ENCODE measurements at places on chromosomes 6 and 20.

DNA sequence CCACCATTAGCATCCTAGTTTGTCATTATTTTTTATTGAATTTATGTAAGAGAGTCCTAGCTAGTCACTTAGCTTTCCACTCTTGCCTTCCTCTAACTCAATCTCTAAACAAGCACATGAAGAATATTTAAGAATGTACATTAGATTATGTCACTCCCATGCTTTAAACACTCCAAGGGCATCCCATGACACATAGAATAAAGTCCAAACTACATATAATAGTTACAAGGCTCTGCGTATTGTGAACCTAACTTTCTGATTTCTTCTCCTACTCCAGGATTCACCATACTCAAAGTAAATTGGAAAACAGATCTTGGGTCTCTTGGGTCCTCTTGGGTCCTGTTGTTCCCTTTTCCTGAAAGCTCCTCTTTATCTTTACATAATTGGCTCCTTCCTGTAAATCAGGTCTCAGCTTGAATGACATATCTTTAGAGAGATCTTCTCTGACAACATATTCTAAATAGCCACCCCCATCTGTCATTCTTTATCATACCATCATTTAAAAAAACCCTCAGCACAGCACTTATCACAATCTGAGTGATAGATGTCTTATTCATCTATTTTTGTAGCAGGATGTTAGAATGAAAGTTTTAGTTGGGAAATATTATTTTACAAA is 1042.4 kb upstream of the FLRT3 start:
- DNase-seq: no peak

DNA sequence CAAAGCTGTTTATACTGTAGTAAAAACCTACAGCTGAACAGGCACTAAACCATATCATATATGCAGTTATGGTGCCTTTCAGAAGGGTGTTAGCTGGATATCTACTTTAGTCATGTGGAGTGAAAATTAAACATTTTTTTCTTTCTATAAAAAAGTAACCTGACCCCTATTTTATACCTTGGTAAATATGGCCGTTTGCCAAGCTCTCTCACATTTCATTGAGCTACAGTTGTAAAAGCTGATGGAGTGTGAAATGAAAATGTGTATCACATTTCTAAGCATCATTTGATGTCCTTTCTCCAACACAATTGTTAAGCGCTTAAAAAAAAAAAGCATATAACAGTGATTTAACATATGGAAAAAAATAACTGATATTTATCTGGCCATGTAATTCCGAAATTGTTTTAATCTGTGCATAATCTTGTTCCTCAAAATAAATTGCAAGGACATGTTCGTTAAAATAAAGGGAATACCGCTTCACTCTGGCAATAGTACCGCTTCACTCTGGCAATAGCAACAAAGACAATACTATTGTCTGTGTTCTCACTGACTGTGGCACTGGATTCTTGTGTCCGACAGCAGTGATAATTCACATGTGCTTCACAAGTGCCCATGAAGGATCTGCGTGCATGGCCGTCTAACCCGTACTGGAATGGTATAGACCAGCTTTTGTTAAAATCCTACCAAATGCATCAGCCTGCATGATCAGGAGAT is 391.8 kb upstream of the SOX4 start:
- no peak for DNase-seq

DNA sequence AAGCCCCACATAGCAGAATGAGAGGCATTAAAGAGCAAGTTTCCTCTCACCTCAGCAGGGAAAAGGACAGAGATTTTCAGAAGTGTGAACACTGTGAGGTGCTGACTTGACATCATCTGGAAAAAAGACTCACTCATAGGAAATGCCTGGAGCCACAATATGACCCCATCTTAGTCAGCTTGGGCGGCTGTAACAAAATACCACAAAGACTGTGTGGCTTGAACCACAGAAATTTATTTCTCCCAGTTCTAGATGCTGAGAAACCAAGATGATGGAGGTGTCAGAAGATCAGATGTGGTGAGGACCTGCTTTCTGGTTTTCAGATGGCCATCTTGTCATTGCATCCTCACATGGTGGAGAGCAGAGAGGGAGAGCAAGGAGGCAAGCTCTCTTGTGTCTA is 253.1 kb downstream of the ADGB start:
- DNase-seq: peak; percentile 81

DNA sequence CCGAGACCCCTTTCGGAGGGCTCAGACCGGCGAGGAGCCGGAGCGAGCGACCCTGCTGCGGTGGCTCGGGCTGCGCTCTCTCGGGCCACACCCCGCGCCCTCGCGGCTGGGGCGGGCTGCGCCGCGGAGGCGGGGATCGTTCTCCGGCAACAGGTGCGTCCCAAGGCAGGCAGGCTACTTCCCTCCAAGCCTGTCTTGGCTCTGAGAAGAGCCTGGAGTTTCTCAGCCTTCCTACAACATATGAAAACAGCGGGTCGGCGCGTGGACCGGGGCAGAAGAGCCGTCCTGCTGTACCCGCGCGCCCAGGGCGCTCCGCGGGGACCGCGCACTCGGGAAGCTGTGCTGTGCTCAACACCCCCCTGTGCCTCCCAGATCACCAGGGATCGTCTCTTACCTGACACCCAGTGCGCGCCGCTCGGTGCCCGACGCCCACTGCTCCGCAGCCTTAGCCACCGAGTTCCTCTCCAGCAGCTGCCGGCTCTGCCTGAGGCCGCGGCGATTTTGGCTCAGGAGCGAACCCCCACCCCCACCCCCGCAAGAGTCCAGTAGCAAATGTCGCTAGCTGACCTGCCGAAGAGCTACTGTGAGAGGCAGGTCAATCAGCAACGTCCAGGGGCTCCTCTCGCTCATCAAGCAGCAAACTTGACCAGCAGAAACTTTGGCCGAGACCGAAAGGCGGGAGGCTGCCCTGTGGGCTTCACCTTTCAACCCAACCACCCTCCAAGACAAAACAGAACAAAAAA is 3.7 kb upstream of the OLIG3 start:
- no peak for DNase-seq

GRCh38 chr20:7710440-7710839 is 229.8 kb downstream of the HAO1 start:
- no peak for DNase-seq

DNA sequence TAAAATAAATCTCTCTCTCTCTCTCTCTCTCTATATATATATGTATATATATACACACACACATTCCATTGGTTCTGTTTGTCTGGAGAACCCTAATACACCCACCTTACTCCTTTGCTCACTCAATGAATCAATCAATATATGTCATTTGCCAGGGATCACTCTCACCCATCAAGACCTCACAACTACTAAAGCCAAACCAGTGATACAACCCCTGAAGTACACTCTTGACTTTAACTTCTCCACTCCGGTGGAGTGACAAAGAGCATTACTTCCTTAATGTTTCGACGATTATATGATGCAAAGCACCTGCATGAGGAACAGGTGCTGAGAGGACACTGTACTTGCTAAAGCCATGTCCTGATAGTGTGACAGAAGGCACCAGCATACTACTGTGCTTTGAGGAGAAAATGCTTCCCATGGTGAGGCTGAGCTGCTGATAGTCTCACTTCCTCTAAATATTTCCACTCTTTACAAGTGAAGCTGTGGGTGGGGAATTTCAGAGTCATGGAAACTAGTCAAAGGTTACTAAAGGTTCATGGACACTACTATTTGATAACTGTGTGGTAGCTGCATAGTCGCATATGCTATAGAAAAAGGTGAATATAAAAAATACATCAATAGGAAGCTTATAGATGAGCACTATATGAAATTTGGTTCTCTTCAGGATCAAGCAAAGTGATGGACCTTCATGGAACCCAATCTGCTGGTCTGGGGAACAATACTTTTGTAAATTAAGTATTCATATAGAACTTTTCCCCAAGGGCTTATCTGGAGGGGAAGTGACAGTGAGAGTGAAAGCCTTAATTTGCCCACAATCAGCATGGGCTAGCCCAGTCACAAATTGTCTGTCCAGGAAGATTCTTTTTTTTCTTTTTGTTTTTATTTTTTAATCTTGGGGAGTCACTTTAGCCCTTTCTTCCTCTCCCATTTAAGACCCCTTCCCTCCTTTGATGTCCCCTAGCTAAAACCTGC is 141.9 kb upstream of the NEDD9 start:
- no peak for DNase-seq

DNA sequence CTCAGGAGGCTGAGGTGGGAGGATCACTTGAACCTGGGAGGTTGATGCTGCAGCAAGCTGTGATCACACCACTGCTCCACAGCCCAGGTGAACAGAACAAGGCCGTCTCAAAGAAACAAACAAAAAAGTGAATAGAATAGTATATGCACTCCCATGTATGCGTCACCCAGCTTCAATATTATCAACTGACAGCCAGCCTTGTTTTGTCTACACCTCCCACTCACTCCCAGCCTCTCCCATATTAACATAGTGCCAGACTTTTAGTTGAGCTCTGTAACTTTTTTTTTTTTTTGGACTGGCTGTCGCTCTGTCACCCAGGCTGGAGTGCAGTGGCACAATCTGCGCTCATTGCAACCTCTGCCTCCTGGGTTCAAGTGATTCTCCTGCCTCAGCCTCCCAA is 18.1 kb upstream of the ILRUN start:
- no peak for DNase-seq

- no peak for DNase-seq
Measured at GRCh38 chr6:104686550-104687175, 173.1 kb downstream of the HACE1 start.

- DNase-seq: no peak
Measured at GRCh38 chr6:111793711-111794111, 79.5 kb downstream of the FYN start.

DNA sequence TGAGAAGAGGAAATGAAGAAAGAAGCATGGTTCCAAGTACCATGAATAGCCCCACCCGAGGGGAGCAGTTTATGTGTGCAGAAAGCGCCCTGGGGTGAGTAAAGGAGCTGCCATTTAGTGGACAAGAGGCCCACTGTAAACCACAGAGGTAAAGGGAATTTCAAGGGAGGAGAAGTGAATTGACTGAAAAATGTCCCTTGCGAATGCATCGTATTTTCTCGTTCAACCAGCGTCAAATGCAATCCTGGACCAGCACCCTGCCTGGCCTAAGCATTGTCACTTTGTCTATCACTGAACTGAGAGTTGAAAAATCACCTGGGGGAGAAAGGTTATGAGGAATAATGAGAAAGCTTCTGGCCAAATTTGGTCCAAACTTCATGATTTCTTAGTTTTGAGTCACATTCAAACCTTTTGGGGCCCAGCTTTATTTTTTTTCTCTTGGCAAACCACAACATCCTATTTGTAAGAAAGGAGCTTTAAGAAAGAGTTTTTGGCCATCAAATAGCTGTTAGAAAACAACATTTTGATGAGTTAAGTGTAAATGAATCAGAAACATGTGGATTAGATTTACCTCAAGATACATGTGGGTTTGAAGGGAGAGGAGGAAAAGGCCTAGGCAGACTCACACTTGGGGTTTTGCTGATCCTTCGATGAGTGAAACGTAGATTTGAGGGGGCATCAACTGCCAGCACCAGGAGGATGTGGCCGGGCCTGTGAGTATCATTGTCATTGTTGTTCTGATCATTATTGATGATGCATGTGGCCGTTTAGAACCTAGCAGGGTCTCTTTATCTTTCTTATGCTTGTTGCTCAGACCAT is 214.0 kb downstream of the CLIC5 start:
- peak; percentile 75 for DNase-seq

GRCh38 chr20:3563548-3564177 is 92.8 kb downstream of the ATRN start:
- DNase-seq: peak; percentile 16

DNA sequence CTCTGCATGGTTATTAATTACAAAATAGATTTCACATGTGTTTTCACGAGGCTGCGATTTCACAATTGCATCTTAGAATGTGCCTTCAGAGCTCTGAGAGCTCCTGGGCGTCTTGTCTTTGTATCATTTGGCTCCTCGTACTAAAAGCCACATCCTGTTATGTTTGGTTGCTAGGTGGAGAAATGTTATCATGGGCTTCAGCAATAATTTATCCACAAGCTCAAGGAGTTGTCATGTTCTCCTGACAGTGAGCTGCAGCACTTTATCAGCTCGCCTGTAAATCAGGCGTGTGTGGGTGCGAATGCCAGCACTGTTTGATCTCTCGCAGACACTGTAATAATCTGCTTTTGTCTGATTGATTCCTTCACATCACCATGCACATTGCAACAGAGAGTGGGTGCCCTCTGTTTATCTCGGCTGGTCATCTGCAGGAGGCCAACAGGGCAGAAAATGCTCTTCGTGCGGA is 218.6 kb upstream of the ZFP64 start:
- peak; percentile 97 for DNase-seq

DNA sequence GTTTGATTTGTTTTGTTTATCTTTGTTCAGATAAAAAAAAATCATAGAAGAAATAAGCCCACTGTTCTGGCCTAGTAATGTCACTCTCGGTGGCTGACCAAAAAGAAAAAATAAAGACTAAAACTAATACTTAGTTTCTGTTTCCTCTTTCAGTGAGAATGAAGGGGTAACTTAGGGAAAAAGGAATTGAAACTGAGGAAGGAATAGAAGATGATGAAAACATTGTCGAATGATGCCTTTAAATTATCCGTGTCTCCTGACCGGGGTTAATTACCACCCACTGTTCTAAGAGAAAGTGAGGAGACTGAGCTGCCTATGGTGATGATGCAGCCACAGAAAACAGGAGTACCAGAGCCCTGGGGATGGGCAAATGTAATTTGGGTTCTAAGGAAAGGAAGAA is 73.1 kb downstream of the PTCHD4 start:
- no peak for DNase-seq

- no peak for DNase-seq
Measured at GRCh38 chr20:33914919-33915318, 78.8 kb upstream of the RALY start.

GRCh38 chr6:56866917-56867522 is 87.9 kb upstream of the BEND6 start:
- DNase-seq: no peak

- no peak for DNase-seq
Measured at GRCh38 chr6:136474241-136474640, 76.0 kb downstream of the MAP7 start.

DNA sequence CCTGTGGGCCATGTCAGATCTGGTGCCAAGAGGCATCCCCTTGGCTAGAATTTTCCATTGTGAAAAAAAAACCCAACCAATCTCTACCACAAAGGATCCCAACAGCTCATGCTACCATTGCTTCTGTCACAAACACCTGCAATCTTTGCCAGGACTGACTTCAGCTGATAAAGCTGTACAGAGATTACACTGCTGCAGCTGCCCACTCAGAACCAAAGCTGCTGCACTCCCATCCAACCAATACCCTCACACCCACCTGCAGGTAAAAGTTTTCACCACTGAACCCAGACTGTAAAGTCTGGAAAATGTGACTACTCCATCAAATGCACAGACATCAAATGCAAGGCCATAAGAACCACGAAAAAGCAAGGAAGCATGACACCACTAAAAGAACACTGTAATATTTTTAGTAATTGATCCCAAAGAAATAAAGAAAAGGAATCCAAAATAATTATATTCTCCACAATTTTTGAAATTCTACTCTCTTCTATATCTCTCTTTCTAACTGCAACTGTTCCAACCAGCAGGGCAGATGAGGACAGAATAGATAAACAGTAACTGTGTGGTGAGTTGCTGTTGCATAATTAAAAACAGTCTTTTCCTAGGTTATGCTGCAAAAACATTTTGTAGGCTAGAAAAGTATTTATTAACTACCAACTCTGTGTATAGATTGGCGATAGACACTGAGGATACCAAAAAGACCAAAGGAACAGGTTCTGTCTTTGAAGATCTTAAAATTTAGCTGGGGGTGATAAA is 128.0 kb upstream of the MCHR2 start:
- DNase-seq: peak; percentile 37

Data from fibroblast of skin of left quadriceps (primary cell).